ENCODE measurements at places on chromosomes 7 and 10. TPM values are rescaled to one million over a fixed set of nuclear protein-coding genes. Genes with fewer than 3 reads are reported as not detected.

DNA sequence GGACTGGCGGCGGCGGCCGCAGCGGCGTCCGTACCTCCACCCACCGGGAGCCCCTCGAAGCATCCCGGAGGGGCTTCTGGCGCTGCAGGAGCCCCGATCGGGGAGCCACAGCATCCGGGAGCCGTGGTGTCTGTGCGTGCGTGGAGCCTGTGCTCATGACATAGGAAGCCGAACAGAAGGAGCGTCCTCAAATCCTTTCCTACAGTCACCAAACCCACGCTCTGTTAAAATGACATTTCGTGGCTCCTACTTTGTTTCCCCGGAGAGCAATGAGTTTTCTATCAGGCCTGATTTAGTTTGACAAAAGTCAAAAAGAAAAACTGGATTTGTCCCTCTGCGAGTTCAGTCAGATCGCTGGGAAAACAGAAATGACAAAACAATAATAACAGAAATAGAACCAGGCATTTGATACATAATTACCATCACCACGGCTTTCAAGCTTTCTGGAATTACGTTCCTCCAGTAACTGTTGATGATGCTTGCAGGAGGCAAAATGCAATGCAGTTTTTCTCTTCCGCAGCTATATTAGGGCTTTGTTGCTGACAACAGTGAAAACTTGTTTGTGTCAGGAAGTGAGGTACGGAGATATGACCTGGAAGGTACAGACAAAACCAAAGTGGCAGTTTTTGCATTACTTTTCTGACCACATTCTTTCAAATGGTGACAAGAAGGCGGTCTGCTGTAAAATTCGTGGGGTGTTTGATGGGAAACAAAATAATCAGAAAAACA, 219.3 kb upstream of the MKLN1 start:
- H3K4me3 ChIP-seq = peak overlapping the region; percentile 90
- peaks cover 62% of the 10 kb centered on the region for H3K4me1 ChIP-seq
- H3K36me3 ChIP-seq = peaks cover 28% of the 10 kb centered on the region
- DNase-seq = peak; percentile 74

DNA sequence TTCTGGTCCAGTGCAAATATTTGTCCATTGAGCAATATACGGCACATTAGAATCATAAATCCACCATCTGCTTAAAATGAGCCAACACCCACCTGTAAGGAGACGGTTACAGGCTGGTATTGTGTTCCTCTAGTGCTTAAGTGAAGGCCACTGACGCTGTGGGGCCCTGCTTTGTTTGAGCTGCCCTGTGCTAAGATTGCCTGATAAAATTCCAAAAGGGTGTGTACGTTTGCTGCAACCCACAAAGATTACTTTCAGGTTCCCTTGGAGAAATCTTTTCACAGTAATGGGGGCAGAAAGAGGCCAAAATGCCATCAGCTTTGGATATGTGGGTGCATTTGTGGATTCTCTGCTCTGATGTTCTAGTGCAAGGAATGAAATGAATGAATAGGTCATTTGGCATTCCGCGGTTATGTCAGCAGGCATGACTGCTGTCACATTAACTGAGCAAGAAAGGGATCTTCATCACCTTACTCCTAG, 34.4 kb downstream of the AGR3 start:
- no peak for DNase-seq
- H3K36me3 ChIP-seq = no peaks in the 10 kb centered on the region
- no peak overlapping the region for H3K27ac ChIP-seq
- no peak overlapping the region for H3K4me3 ChIP-seq
- H3K4me1 ChIP-seq = no peaks in the 10 kb centered on the region

TMEM270 gene
- not detected for total RNA-seq

DNA sequence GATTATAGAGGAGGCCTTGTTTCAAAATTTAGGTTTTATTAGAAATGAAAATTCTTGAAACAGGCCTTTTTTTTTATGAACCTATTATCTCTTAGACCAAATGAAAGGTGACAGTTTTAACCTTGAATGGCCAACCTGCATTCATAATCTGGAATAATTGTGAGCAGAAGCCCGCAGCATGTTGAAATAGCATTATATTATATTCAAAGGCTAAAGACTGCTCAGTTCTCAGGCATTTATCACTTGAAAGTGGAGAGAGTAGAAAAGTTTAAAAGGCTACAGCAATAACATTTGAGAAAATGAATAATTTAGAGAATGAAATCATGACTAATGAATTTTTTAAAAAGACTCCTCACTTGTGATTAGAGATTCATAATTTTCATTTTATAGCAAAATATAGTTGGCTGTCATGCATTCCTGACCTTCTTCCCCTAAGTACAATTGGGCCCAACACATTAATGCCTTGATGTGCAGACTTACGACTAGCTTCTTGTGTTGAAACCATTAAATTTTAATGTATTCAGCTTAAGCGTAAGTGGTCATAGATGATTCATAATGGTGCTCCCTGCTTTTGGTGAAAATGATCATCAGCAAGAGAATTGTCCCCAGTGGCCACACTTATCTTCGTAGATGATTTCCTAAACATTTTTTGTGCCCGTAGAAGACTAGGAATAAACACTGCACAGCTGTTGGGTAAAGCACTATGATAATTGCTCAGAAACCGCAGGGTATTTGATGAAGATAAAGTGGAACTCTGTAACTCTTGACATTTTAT, 346.6 kb upstream of the BMPER start:
- H3K4me1 ChIP-seq = no peaks in the 10 kb centered on the region
- no peak overlapping the region for H3K27ac ChIP-seq

SFMBT2 gene
- 69.0 TPM for total RNA-seq

- DNase-seq = no peak
- no peak overlapping the region for H3K4me3 ChIP-seq
- no peaks in the 10 kb centered on the region for H3K36me3 ChIP-seq
- no peaks in the 10 kb centered on the region for H3K4me1 ChIP-seq
- H3K27me3 ChIP-seq = no peaks in the 10 kb centered on the region
These were observed 115.5 kb upstream of the GPR26 start for GRCh38 chr10:123550675-123551096.

DNA sequence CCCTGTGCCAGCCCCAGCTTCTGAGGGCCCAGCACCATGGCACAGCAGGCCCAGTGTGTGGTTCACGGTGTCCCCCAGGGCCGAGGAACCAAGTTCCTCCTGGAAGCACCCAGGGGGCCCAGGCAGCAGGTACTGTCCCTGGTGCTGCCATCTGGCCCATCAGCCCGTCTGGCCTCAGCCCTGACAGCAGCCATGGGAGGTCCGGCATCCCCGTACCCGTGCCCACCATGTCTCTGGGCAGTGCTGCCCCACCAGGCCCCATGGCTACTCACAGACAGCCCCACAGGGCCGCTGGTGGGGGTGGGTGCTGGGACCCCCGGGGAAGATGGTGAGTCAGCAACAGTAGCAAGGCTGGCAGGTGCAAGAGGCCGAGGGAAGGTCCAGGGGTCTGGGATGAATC, 32.8 kb downstream of the STK32C start:
- no peaks in the 10 kb centered on the region for H3K27me3 ChIP-seq
- H3K27ac ChIP-seq = no peak overlapping the region
- DNase-seq = no peak
- H3K4me3 ChIP-seq = no peak overlapping the region
